ENCODE measurements at places on chromosomes 2 and 18. TPM values are rescaled to one million over a fixed set of nuclear protein-coding genes. Genes with fewer than 3 reads are reported as not detected.

KCNJ3 gene
- total RNA-seq, result 2.7 TPM

WNT6 gene
- total RNA-seq, result 56.5 TPM

HTR2B gene
- not detected for total RNA-seq

SP5 gene
- total RNA-seq, result 8.4 TPM

VAMP8 gene
- 44.4 TPM for total RNA-seq

ST3GAL5 gene
- 24.7 TPM for total RNA-seq

DNMT3A gene
- total RNA-seq, result 8.7 TPM

PRSS56 gene
- total RNA-seq, result not detected

SLC8A1 gene
- 23.2 TPM for total RNA-seq

HRH4 gene
- total RNA-seq, result not detected

TCF7L1 gene
- 2.6 TPM for total RNA-seq

LIMS3 gene
- total RNA-seq, result 6.3 TPM

OTOS gene
- not detected for total RNA-seq

AAMP gene
- total RNA-seq, result 217 TPM

MZT2A gene
- total RNA-seq, result 173 TPM

TMEM247 gene
- total RNA-seq, result not detected

SETBP1 gene
- 45.1 TPM for total RNA-seq

SRD5A2 gene
- total RNA-seq, result 5.0 TPM

CYP26B1 gene
- total RNA-seq, result 68.2 TPM

ATP6V1B1 gene
- not detected for total RNA-seq

GATA6 gene
- total RNA-seq, result 49.0 TPM

FSIP2 gene
- total RNA-seq, result 7.3 TPM

LOXHD1 gene
- 1.4 TPM for total RNA-seq

ALLC gene
- 5.2 TPM for total RNA-seq

BMP10 gene
- total RNA-seq, result not detected

SPP2 gene
- total RNA-seq, result not detected

TLX2 gene
- total RNA-seq, result not detected

TANK gene
- 50.4 TPM for total RNA-seq
